ENCODE measurements at places on chromosomes 11 and 22.

- no peak for DNase-seq
Measured at GRCh38 chr11:115722711-115723110, 218.5 kb upstream of the CADM1 start.

GRCh38 chr11:9625162-9625561, 38.7 kb upstream of the SWAP70 start:
- no peak for DNase-seq

DNA sequence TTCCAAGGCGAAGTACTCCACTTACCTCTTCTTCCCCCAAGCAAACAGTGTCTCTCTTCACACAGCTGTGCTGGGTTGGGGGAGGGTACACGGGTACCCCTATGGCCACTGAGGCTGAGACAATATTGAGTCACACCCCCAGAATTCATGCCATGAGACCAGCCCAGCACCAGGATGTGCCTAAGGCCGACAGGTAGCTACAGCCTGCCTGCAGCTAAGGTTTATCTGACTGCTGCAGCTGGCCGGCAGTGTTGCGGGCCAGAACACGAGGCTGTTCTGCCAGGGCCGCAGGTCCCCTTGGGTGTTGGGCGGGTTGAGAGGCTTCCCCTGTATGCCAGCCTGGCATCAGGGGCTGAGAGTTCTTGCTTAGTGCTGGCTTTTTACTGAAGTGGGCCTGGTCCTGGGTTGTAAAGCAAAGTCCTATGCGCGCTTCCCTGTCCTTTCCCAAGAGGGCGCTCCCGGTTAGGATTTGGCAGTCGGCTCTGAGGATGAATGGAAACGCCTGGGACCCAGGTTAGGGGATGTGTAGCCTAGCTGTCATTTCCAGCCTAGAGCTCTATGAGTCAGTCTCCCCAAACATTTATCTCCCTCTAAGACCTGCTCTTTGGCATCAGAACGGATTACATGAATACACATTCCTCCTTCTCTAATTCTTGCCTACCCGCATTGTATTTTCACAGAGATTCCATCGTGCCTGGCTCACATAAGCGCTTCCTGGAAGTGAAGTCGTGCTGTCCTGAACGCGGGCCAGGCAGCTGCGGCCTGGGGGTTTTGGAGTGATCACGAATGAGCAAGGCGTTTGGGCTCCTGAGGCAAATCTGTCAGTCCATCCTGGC, 7.1 kb downstream of the USP18 start:
- DNase-seq, result peak; percentile 63

DNA sequence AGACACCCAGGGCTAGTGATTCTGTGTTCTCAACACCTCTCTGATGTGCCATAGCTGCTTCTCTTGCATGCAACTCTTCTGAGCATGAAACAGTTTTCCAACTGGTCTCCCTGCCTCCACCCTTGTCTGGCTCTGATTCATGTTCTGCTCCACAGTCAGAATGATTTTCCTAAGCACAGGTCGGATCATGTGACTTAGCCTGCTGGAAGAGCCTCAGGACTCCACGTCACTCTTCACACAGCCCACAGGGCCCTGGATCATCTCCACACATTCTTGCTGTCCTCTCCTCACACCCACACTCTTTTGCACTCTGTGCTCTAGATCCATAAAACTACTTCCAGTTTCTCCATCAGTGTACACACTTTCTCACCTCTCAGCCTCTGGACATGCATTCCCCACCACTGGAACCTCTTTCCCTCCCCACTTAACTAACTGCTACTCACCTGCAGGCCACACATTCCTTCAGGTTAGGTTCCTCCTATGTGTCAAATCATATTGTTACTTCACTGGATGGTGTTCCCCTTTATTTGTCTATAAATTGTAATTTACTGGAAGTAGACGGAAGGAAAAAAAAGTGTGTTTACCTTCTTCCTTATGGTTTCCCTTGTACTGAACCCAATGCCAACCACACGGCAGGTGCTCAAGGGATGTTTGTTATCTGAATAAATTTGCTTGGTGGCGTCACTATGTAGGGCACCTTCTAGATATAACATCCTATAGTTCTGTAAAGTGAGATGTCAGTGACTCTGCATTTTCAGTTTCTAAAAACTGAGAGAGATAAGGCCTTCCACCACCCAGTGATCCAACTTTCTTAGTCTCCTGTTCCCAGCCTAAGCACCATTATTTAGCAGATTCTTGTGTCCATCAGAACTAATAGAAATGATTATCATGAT, 133.7 kb downstream of the ETS1 start:
- DNase-seq, result no peak

DNA sequence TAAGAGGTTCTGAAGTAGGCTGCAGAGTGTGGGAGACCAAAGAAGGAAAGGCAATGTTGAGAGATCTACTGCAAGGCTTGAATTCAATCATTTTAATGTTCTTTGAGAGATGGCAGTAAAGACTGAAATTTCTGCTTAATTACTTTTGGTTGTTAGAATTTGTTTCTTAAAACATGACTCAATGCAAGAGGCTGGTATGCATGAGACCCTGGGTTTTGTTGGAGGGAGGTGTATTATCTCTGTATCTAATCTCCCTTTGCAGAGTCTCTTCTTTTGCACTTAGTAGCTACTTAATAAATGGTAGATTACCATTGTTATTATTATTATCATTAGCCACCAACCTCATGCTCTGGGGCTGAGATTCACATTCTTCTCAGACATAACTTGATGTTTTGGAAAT, 87.4 kb upstream of the DRD2 start:
- DNase-seq, result no peak

DNA sequence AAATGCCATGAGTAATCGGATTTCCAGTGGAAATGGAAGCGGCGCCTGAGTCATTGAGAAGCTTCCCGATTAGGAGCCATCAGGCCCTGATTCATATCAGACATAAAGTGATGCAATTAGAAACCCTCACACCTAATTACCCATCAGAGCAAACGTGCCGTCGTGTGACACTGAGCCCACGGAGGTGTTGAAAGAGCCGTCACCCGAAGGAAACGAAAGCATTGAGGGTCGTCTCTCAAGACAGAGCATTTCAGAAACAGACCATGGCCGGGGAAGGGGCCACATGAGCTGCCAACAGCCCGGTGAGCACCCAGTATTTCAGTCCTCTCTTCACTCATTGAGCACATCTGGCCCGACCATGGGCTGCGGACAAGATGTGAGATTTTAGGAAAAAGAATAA, 829.3 kb downstream of the TBC1D22A start:
- no peak for DNase-seq

- no peak for DNase-seq
Measured at GRCh38 chr11:60513496-60514460, 1.4 kb upstream of the MS4A13 start.

DNA sequence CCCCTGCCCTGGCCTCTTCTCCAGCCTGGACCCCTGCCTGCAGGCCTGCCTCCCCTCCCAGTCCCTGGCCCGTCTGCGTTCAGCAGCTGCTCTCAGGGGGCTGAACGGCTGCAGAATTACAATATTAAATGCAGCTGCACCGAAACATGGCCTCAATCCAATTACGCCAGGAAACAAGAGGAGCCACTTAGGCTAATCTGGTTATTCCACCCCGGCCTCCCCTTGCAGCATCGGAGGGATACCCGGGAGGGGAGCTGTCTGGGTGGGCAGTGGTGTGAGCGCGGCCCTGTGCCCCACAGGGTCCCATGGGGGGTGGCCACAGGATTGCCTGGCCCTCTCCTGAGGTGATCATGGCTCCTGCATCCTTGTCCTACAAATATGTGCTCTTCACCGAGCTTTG, 42.6 kb downstream of the FLRT1 start:
- DNase-seq, result no peak

- DNase-seq, result no peak
Measured at GRCh38 chr11:75810637-75811390, 4.2 kb upstream of the UVRAG start.

DNA sequence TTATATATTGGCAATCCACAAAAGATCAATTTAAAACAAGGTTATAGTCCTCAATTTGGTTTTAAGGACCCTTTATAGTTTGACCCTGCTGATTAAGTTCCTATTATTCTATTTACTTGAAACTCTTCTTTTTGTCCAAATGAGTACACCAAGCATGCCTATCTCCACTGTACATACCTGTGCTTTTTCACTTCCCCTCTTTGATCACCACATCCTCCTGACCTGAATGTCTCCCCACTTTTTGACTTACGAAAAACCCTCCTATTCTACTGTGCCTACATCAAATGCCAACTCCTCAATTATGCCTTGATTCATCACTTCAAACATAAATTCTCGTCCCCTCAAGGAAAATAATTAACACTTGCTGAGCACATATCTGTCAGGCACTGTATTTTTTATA, 113.5 kb downstream of the SOX6 start:
- no peak for DNase-seq

DNA sequence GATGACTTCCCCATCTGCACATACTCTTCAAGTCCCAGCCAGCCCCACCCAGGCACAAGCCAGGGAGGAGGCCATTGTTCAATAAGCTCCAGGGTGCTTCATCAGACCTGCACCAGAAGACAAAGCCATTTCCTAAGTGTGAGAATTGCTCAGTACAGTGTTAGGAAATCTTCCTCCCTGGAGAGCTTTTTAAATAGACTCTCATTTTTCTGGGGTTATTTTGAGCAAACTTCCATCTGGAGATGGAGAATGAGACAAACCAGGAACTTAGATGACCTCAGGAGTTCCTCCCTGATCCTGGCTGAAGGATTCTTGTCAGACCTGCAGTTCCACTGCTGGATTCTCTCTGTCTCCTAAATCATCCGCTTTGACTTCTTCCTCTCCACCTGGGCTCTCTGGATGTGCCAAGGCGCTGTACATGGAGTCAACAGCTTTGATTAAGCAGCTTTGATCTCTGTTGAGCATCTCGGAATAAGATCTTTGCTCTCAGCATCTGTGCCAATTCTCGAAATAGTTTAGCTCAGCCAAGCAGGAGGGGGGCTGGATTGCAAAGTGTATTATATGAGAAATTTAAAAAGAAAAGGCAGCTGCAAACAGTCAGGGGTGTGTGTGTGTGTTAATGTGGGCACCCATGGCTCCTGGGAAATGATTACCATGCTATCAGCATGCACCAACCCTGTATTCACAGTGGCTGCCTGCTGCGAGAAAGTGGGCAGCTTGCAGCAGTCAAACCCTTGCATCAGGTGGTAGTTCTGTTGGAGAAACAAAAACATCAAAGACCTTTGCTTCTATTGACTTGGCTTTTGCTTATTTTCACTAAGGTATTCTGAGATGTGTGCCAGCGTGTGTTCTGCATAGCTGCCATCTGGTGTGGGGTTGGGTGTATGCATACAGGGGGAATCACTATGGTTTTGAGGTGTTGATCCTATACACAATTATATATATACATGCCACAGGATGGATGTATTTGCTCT, 70.2 kb upstream of the NAV2 start:
- no peak for DNase-seq

GRCh38 chr11:123654566-123655081, at the start of gene SCN3B:
Gene SCN3B, minus strand, starts transcription at chr11:123654624. Its CDS starts 823 bp downstream, at chr11:123653801.
- peak; percentile 46 for DNase-seq

- DNase-seq, result peak; percentile 1
Measured at GRCh38 chr11:115869780-115870431, 365.7 kb upstream of the CADM1 start.

- DNase-seq, result no peak
Measured at GRCh38 chr11:3755151-3755550, 42.2 kb downstream of the NUP98 start.

DNA sequence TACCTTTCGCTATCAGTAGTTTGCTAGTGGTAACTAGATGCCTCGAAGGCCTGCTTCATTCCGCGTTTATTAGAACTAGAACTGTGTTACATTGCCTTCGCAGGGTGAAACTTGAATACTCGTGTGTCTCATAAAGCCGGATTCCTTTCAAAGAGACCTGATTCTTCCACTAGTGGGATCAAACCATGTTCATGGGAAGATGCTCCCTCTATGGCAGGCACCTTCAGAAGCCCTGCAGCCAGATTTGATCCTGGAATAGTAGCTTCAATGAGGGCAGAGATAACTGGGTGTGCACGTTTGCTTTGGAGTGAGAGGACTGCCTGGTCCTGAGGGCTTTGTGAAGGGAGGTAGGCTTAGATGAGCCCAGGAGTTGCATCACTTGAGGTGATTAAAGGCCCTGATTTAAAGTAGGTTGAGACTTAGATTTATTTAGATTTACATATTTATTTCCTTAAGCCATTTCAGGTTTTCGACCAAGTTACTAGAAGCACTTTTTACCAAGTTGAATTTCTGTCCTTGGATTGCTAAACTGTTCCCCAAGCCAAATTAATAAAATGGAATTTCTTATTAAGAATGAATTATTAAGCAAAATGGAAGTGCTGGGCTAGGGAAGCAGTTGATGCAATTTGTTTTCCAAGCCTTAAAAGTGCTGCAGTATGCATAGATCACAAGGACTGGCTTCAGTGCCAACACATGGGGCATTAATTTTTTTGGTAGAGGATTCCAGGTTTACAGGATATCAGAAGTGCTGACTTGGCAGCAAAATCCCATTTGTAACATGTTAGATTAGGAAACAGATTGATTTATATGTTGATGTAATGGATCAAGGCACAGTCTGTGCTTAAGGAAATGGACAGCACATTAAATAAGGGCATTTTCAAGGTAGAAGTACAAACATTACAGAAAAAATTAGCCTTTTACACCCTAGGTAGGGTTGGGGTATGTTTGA, 32.9 kb downstream of the APLP2 start:
- no peak for DNase-seq

DNA sequence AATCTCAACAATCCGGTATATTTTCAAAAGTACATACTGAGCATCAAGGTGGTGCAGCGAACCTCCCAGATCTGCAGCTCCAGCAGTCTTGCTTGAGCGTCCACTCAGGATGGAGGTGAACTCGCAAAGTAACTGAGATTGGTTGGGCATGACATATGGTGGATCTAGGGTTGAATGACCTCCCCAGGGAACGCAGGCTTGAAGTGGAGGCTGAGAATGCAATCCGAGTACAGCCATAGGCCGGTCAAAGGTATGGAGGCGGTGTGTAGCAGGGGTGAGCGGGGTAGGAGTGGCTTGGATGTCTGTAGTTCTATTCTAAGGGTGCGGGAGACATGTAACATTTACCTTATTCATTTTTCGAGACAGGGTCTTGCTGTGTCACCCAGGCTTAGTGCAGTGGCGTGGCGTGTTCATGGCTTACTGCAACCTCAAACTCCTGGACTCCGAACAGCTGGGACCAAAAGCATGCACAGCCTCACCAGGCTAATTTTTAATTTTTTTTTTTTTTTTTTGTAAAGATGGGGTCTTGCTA, 631 bp upstream of the C22orf39 start:
- DNase-seq, result no peak

GRCh38 chr11:120013325-120014250, 124.3 kb downstream of the TRIM29 start:
- peak; percentile 18 for DNase-seq

DNA sequence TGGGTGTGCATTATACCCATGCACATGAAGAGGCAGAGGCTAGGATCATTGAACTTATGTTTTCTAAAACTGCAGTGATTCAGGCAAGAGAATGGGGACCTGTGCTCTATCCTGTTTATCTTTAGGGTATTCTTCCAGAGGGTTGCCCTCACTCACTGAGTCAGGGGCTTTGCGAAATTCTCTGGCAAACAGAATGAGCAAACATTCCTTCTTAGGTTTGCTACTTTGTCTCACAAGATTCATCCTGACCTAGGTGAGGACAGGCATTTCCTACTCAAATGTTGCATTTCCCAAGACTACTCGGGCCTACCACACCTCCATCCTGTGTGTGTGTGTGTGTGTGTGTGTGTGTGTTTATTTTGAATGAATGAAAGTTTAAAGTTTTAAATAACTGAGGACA, 2.7 kb upstream of the EIF3M start:
- no peak for DNase-seq
